ENCODE measurements at places on chromosomes 7 and 10.

GRCh38 chr10:29084681-29085307 lies 204.1 kb upstream of the LYZL1 start:
- DNase-seq, result no peak

- no peak for DNase-seq
Measured at GRCh38 chr7:24891311-24891735, 88.7 kb downstream of the OSBPL3 start.

GRCh38 chr10:51141010-51141409 lies 66.7 kb downstream of the PRKG1 start:
- DNase-seq, result no peak

DNA sequence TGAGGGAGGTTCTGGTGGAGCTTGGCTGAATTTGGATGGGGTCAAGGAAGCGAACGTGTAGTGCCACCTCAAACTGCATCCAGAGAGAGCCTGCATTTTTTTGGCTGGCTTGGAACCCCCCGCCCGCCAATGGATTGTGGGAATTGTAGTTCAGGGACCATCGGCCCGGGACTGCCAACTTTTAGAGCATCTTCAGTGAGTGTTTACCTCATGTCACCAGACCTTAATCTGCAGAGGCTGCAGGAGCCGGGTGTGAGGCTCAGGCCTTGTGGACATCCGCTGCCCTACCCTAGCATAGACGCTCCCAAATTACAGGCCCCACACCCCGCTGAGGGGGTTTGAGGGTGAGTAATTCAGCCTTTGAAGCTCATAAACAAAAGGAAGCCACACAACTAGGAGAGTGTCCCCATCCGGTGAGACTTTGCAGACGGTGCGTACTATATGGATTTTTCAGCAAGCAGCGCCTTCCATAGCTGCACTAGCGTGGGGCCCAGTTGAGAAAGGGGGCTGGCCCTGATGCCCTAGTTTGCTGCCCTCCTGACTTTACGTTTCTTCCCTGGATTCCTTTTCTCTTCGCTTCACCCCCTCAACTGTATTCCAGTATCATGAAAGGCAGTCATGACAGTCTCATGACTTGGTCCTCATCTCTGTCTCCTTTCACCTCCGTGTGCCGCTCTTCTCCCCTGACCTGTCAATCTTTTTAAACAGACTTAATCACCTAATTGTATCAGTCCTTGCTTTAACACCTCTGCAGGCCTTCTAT lies 717 bp downstream of the CNPY4 start:
- DNase-seq, result peak; percentile 51

DNA sequence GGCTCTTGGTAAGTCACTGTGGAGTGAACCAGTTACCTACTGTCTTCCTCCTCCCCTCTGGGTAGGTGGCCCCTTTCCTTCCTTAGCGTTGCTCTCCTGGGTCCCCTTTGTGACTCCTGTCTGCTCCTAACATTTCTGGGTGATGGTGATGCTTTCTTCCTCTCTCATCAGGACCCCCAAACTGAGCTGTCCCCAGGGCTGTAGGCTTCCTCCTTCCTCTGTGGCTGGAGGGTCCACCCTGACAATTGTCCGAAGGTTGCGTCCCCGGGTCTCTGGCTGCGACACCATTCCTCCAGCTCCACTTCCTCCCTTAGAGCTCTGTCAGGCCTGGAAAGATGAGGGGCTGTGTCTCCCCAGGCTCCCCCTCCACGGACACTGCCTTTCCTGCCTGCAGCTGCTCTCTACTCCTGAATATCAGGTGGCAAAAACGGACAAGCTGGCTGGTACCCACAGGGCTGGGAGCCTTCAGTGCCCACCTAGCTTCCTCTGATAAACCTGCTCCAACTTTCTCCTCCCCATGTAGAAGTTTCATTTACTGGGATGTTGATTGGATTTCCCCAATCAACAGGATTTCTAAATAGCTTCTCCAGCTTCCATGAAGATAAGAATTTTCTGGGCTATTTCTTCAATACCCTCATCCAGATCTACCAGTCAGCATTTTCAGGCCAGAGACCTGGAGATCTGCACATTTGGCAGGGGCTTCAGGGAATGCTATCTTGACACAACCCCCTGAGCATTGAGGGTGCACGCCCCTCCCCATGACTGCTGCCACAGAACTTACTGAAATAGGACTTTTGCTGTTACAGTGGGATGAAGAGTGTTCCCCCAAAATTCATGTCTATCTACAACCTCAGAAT lies 506.5 kb downstream of the TCERG1L start:
- DNase-seq, result no peak

DNA sequence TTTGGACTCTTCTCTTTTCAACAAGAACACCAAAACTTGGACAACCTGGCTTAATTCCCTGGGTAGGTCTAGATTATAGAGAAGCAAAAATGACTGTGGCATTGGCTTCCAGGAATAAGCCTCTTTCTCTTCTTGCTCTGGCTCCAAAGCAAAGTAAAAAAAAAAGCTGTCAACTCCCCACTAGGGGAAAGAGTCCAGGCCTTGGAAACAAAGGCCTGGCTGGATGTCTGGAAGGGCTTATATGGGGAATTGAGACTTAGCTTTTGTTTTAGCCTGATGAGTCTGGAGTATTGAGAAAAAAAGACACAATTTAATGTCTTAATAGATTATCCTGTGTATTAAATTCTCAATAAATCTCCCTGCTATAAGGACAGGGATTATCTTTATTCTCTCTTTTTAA lies 300.6 kb downstream of the SORCS3 start:
- no peak for DNase-seq

DNA sequence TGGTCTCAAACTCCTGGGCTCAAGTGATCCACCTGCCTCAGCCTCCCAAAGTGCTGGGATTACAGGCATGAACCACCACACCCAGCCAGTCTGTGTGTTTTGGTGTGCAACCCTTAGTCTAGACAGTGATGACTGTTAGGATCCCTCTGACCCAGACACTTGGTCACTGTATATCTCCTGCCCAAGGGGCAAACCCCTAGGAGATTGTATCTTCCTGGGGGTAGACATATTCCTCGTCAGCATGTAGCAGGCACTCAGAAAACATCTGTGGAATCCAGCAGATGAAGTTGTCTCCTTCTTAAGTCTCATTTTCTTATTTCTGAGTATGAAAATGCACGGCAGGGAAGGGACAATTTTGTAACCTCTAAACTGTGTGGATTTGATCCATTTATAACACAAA lies 292.5 kb downstream of the GFRA1 start:
- no peak for DNase-seq

- DNase-seq, result no peak
Measured at GRCh38 chr7:18577096-18577771, 81.7 kb downstream of the HDAC9 start.

DNA sequence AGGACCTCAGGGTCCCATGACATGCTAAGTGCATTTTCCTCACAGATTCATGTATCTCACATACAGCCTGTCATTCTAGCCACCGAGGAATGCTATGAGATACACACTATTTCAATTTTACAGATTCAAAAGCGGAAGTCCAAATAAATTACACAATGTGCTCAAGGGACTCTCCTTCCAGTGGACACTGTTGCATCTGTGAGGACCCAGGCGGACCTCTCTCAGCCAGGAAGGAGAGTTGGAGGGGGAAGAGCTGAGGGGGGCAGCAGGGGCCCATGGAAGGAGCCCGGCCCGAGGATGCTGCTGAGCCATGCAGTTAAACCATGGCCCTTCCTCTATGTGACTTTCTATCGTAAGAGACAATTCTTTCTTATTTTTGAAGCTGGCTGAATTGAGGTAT lies 93.6 kb downstream of the VOPP1 start:
- no peak for DNase-seq

DNA sequence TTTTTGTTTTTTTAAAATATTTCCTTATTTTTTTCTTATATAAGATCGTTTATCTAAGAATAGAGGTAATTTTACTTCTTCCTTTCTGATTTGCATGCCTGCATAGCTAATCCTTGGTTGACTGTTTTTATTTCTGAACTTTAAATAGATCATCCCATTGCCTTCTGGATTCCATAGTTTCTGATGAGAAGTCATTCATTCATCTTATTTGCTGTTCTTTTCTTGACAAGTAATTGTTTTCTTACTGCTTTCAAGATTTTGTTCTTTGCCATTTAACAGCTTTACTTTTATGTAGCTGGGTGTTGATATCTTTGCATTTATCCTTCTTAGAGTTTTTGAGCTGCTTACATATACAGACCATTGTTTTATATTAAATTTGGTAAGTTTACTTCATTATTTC lies 437.9 kb downstream of the SDK1 start:
- no peak for DNase-seq

DNA sequence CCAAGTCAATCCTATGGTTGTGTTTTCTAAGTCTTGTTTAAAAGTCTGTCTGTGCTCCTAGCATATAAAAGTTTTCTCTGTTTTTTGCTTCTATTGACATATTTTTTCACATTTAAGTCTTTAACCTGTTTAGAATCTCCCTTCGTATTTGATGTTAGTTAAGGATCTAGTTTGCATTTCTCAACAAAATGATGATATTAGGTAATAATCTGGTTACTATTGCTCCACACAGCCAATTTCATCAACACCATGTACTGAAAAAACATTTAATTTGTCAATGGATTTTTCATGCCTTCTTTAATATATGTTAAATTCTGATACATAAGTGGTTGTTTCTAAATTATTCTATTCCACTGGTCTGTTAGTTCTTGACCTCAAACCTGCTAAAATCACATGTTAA lies 17.5 kb upstream of the TSGA13 start:
- no peak for DNase-seq

- no peak for DNase-seq
Measured at GRCh38 chr10:71632896-71633600, 86.5 kb downstream of the C10orf105 start.

GRCh38 chr10:113232928-113233511 lies 283.0 kb downstream of the TCF7L2 start:
- DNase-seq, result no peak

GRCh38 chr10:110081911-110082310 lies 74.1 kb downstream of the ADD3 start:
- no peak for DNase-seq

DNA sequence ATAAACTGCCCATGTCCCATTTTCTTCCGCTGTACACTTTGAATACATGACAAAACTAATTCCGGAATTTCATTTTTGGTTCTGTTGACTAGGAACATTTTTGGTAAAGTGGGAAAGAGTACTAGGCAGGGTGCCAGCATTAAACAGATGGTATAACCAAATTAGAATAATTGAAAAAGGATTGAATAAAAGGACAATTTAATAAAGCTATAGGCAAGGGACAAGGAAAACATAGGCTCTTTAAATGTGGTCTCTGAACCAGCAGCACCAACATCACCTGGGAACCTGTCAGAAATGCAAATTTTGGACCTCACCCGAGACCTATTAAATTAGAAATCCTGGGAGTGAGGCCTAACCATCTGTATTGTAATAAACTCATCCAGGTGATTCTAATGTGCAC lies 376.9 kb downstream of the LRRTM3 start:
- no peak for DNase-seq

DNA sequence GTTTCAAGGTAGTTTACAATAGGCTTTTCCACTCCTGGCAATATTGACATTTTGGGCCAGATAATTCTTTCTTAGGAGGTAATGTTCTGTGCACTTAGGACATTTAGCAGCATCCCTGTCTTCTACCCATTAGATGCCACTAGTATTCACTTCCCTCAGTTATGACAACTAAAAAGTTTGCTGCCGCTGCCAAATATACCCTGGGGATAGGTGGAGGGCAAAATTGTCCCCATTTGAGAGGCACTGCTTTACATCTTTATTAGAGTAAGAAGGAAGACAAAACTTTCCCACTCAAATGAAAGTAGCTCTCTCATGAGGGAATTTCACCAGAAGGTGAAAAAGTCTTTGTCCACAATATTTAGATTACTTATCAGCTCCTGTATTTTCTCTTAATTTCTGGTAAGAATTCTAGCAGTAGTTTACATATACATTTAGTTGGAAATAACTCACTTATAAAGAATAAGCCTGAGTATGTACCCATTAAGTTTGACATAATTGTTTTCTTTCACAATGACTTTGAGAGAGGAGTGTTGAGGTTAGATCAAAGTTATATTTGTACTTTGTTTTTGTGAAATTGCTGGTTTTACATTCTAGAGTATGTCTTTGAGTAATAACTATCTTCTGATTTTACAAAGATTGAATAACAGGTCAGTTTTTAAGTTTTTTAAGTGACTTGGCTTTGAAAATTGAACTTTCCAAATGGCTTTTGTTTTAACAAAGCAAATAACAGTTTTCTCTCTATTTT lies 46.0 kb downstream of the HELLS start:
- DNase-seq, result no peak
